Astrocyte of the spinal cord (primary cell): ENCODE measurements at places on chromosomes 2 and 18.

DNA sequence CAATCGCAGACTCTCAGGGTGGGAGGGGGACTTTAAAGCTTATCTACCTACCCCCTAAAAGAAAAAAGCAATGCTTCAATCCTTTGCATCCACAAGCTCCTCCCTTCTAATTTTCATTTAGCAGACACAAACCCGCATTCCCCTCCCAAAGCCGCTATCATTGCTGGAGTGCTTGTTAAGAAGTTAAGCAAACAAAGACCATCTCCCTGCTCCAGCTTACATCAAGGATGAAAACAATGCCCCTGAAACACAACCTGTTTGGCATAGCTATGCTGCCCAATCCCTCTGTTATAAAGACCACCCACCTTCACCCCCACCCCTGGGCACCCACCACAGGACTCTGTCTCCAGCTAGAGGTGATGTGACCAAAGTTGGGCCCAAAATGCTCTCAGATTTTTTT lies 33.0 kb downstream of the REEP1 start:
- no peak for DNase-seq

GRCh38 chr18:44838971-44839666 lies 158.4 kb downstream of the SETBP1 start:
- peak; percentile 64 for DNase-seq

DNA sequence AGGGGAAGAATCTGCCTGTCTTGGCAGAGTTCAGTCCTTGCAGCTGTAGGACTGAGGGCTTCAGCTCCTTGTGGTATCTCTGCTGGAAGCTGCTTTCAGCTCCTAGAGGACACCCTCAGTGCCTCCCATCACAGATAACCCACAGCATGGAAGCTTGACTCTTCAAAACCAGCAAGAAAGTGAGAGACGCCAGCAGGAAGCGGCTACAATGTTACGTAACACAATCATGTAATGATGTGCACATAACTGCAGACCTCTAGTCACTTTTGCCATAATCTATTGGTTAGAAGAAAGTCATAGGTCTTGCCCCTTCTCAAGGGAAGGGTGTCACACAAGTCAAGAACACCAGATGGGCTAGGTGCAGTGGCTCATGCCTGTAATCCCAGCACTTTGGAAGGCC lies 69.1 kb upstream of the AFF3 start:
- DNase-seq: no peak

DNA sequence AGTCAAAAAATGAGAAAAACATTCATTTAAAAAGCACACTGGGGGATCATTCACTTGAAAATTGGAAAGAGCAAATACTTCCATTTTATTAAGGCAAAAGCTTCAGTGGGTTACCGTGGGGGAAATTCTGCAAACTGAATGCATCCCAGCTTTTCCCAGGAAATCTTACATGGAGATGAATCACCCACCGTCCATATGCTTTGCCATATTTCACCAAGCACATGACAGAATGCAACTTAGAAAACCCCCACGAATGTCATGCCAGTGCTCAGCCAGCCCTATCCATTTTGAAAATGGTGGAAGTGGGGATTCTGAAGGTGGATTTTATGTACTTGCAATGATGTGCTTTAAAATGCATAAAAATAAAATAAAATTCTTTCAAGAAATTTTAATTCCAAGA lies 485.5 kb upstream of the ID2 start:
- DNase-seq: no peak

DNA sequence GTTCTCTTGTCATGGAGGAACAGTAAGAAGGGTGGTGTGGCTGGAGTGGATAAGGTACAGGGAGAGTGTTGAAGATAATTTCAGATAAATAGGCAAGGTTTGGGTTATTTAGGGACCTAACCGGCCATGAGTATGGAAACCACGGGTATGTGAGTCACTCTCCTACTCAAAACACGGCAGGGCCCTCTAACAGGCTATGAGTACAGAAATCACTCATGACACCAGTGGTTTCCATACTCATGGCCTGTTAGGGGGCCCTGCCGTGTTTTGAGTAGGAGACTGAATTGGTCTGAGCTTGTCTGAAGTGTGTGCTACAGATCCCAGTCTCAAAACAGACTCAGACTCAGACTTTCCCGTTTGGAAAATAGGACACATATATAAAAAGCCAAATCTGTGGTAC lies 428.4 kb upstream of the HNMT start:
- no peak for DNase-seq

DNA sequence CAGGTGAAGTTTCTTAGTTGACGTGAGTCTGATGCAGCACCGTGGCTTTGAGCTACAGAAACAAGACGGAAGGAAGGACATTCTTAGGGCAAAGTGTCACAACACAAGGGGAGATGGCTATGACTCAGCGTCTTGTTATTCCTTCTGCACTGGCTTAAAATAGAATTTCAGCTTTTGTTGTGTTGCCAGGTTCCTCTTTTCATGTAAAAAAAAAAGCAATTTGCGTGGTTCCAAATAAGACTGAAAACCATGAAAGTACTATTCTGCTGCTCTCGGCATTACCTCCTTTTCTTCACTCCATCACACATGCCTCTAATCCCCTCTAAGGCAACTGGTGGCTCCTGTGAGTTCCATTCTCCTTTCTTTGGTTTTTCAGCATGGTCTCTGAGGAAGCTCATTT lies 150.1 kb downstream of the ANTXR1 start:
- peak; percentile 90 for DNase-seq

DNA sequence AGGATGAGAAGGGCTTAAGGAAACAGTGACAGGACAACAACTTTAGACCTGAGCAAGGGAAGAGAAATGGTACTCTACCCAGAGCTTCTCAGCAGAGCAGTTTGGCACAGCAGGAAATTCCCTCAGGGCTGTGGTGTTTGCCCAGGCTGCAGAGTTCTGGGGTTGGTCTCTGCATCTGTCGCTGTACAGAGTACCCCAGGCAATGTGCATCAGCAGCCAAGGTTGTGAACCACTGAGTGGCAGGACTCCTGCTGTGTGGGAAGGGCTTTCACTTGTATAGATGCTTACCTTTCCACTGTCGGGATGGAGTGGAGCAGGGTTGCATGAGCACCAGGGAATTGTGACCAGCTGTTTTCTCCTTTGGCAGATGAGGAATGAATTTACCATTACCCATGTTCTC lies 21.2 kb downstream of the STAMBP start:
- DNase-seq: no peak
